Cardiac septum (tissue), 1 donor: ENCODE measurements at places on chromosomes 1 and 21.

GRCh38 chr1:234616644-234617043, 6.7 kb upstream of the IRF2BP2 start:
- no peak for DNase-seq

DNA sequence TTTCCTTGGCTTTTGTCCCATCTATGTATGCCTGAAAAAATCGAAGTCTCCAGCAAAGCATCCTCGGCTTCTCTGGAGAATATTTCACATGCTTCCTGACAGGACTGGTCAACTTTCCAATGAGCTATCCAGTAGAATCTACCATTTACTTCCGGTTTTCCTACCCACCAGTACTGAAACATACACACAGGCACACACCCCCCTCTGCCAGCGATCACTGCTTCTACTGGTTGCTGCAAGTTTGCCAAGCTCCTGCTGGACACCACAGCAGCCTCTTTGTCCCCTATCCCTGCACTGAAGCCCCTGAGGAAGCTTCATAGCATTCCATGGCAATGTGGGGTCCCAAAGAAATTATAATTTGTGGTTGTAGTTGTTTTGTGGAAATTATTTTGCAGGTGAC, 536.8 kb downstream of the MATN1 start:
- no peak for DNase-seq

- no peak for DNase-seq
Measured at GRCh38 chr1:50155541-50155940, 46.8 kb downstream of the ELAVL4 start.

- no peak for DNase-seq
Measured at GRCh38 chr1:23799570-23800399, 769 bp downstream of the GALE start.

GRCh38 chr1:43912607-43913006, 21.0 kb upstream of the ARTN start:
- DNase-seq: no peak

- DNase-seq: no peak
Measured at GRCh38 chr21:24411429-24411828, 1195.9 kb downstream of the MRPL39 start.

- DNase-seq: no peak
Measured at GRCh38 chr1:180310095-180310494, 80.0 kb downstream of the LHX4 start.

GRCh38 chr1:3641046-3641760, 8.7 kb downstream of the WRAP73 start:
- peak; percentile 41 for DNase-seq

DNA sequence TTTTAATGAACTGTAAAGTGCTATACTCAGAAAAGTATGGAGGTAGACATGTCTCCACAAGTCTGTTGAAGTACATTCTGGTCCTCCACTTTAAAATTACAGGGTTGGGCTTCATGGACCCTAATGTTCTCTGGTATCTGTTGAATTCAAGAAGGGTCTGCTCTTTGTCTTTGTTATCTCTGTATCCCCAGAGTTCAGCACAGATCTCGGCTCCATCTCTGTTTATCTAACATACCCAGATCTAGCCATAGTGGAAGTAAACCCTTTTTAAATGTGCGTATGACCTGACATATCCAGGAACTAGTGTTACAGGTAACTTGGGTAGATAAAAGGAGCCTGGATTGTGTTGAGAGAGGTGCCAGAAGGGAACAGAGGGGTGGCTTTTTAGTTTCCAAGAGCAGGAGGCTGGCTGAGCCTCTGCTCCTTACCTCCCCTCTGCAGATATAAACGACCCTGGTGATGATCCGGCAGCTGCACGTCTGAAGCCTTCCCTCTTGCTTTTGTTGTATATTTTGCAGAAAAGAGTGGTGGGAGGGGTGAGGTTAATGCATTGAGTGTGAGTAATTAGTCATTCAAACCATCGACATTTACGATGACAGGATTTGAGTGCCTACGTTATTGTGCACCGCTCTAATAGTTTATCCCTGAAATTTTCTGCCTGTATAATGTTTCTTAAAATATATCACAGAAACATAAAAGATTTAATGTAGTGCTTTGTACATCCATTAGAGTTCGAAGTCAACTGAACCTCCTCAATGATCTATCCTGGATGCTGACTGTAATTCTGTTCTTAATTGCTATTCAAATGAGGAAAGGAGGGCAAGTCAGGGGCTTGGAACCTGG, 30.8 kb downstream of the ELAVL4 start:
- DNase-seq: no peak

- no peak for DNase-seq
Measured at GRCh38 chr1:195738966-195739650, 869.1 kb downstream of the KCNT2 start.

DNA sequence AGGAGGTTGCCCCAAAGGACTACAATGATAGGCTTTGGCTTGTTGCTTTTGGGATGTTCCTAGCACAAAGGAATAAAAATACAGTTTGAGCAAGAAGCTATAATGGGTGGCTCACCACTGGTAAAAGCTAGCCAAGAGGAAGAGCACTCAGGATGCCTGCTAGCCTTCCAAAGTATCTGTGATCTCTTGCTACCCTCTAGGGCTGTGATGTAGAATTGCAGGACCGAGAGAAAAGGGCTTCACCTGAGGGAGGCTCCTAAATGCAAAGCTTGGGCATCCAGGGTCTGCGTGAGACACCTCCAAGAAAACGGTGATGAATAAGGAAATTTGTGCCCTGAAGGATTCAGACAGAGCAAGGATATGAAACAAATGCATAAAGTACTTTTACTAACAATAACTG, 17.7 kb downstream of the IVL start:
- DNase-seq: no peak

DNA sequence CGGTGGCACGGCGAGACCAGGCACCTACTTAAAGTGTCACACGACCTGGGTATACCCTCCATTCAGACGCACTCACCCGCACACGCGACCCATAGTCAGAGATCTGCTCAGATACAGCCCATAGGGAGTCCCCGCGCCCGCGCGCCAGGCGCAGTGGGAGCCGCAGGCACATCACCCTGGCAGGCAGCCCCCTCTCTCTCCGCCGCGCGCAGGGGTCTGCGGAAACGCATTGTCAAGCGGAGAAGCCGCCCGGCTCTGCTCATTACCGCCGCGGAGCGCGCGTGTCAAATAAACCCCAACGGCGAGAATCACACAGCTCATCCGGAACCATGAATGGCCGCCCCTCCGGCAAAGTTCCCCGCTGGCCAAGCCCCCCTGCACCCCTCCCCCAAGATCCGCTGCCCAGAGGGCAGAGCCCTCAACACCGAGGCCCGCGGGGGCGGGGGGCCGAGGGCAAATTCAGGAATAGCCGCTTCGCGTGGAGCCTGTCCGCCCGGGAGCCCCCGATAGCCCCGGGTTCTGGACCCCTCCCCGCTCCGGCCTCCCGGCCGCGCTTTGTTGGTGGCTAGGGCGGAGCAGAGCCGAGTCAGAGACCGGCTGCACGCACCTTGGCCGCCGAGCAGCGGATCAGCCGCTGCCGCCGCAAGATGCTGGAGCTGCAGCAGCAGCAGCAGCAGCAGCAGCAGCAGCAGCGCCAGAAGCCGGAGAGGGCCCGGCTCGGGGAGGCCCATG, 522 bp downstream of the LRP8 start:
- no peak for DNase-seq

DNA sequence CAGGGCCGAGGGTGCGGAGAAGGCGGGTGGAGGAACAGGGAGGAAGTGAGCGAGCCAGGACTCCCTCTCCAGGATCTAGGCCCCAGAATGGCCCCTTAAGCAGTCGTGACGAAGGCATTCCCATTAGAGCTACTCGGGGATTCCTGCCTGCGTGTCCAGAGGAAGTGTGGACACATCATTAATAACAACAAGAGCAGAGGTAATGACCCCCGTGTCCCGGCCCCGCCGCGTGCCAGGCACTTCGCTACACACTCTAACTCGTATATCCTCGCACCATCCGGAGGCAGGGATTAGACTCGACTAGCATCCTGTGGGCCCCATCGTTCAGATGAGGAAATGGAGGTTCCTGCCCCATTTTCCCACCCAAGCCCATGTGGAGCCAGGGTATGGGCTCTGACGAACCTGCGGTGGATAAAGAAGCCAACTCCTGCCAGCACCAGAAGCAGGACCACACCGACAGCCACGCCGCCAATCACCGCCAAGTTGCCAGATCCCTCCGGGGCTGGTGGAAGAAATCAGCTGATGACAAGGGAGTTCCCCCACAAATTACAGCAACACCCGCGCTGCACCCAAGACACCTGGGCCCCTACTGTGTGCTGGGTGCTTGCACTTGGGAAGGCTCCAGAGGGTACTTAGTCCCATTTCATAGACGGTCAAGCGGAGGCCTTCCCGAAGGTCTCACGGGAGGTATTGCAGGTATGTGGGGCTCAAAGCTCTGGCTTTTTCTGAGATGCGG, 21.6 kb downstream of the EPHA2 start:
- no peak for DNase-seq

- DNase-seq: no peak
Measured at GRCh38 chr1:97680894-97681293, 239.9 kb downstream of the DPYD start.
